ENCODE measurements at places on chromosomes 3 and 15.
A peak's percentile ranks its signal among the peaks of the same experiment; 100 is the strongest.

DNA sequence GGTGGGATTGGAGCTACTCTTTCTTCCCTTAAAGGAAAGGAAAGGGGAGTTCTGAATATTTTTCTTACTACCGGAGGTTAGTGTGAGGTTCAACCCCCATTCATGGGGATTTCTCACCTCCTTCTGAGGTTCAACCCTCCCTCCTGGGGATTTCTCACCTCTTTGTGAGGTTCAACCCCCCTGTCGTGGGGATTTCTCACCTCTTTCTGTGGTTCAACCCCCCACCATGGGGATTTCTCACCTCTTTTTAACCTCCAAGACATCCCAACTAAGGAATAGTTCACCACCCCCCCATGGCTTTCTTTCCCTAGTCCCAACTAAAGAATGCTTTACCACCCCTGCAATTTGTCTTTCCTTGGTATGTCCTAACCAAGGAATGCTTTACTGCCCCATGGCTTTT lies 520.3 kb downstream of the EDEM1 start:
- ATAC-seq, result no peak

GRCh38 chr15:37979671-37980409 lies 45.4 kb downstream of the TMCO5A start:
- ATAC-seq, result no peak

DNA sequence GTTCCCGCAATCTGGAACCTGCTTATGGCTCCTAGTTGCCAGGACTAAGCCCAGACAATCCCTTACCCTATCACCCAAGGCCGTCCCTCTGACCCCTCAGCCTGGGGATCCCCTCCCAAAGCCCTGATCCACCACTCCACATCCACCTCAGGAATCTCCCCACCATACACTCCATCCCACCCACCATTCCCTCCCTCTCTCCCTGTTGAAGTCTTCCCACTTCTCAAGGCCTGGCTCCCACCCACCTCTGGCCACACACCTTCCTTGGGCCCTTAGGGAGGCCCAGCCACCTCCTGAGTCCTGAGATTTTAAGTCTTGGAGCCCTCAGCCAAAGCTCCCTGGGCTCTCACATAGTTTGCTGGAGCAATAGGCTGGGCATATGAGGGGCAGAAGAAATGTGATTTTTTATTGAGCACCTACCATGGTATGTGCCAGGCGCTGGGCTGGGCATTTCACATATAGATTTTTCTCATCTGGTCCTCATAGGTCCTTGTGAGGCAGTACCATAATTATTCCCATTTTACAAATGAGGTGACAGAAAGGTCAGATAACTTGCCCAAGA lies 48.1 kb downstream of the HCN4 start:
- ATAC-seq, result no peak

GRCh38 chr15:98855815-98856531 lies 151.6 kb downstream of the PGPEP1L start:
- no peak for ATAC-seq

GRCh38 chr3:186143250-186143649 lies 34.4 kb upstream of the ETV5 start:
- ATAC-seq, result no peak

DNA sequence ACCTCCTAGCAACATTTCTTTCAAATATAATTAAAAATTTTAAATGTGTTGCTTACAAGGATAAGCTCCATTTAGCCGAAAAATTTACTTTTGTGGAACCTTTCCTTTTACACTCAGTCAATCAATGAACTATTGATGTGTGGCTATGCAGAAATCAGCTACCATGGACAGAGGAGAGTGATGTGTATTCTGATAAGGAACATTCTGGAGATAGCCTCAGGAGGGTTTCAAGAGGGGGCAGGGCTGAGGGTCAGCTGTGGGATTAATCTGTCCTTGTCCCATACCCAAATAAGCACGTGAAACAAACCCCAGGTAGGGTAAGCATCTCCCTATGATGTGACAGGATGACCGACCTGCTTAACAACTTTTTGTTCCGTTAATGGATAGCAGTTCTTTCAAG lies 192.6 kb upstream of the PROK2 start:
- ATAC-seq, result no peak

- no peak for ATAC-seq
Observed at GRCh38 chr3:179288845-179289244, 34.0 kb upstream of the ZNF639 start.

- ATAC-seq, result peak; percentile 69
Observed at GRCh38 chr3:149512073-149512782, 37.7 kb downstream of the TM4SF4 start.

- ATAC-seq, result no peak
Observed at GRCh38 chr3:133477487-133477886, 77.6 kb downstream of the BFSP2 start.

DNA sequence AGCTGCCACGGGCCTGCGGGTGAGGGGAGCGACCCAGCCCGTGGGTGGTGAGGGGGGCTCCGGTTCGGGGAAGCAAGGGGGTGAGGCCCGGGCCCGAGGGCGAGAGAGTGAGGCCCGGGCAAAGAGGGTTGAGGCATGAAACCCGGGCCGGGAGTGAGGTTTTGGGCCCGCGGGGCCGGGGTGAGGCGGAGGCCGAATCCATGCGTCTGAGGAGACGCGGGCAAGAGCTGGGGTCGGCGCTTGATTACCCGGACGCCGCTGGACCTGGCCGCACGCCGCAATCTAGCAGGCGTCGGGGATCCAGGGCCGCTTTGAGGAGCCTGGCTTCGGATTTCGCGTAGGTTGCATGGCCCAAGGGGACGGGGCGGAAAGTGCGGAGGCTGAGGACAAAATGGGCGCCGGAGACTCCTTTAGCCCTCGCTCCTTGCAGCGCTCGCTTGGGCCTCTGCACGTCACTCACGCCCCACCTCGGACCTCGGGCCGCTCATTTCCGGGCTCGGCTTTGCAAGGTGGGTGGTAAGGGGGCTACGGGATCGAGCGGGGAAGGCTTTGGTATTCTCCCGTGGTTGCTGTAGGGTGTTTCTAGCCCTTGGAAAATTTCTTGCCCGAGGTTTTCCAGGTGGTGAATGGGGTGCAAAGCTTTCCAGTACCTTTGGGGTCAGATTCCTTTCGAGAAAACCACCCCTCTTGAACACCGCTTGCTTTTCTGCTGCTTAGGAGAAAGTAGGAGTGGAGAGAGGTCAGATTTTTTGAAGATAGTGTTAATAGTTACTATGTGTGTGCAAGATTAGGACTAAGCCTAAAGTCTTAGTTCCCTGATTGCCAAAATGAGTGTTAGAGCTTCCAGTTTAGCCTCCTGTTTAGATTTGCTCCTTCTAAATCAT lies 827 bp downstream of the SLC25A36 start:
- peak; percentile 55 for ATAC-seq

Data from esophagus mucosa (tissue), 1 donor.